ENCODE measurements at places on chromosomes 1 and 21. TPM values are rescaled to one million over a fixed set of nuclear protein-coding genes. Genes with fewer than 3 reads are reported as not detected.

Gene ACTA1
- total RNA-seq = not detected

Gene SPATA45
- total RNA-seq = not detected

Gene OR2L8
- total RNA-seq = not detected

Gene ABL2
- 56.0 TPM for total RNA-seq

Gene CD2
- total RNA-seq = not detected

Gene KRTAP19-3
- not detected for total RNA-seq

Gene ALG14
- total RNA-seq = 2.0 TPM

Gene SPATA46
- total RNA-seq = not detected

Gene TPM3
- 300 TPM for total RNA-seq

Gene KRTAP7-1
- not detected for total RNA-seq

Gene SPRR1A
- not detected for total RNA-seq

Gene EEIG2
- 1.8 TPM for total RNA-seq

Gene AVPR1B
- not detected for total RNA-seq

Gene ZNF683
- not detected for total RNA-seq

Gene FCRL4
- not detected for total RNA-seq

Gene ADAMTS5
- total RNA-seq = under 0.01 TPM

Gene STMN1
- total RNA-seq = 162 TPM

Gene JAM2
- 0.22 TPM for total RNA-seq

Gene FMN2
- not detected for total RNA-seq

Gene SPRR5
- total RNA-seq = not detected

Gene TSTD1
- 7.1 TPM for total RNA-seq

Gene NFIA
- total RNA-seq = 8.5 TPM

Gene LYPD8
- not detected for total RNA-seq

Gene ATP6V1G3
- not detected for total RNA-seq

Gene S100B
- total RNA-seq = 0.22 TPM

Gene SLC35A3
- total RNA-seq = 18.7 TPM

Gene ZNF691
- 4.6 TPM for total RNA-seq

Gene EPHB2
- 20.9 TPM for total RNA-seq

Gene MRAP
- not detected for total RNA-seq

Gene RGSL1
- total RNA-seq = not detected

Gene CFAP74
- not detected for total RNA-seq

Gene STIL
- 2.6 TPM for total RNA-seq

Gene GLIS1
- not detected for total RNA-seq

Gene TLCD4
- total RNA-seq = under 0.01 TPM

Gene CGN
- under 0.01 TPM for total RNA-seq

Gene PRKAA2
- 4.0 TPM for total RNA-seq

Gene NSUN4
- total RNA-seq = 12.2 TPM

Gene GPR25
- total RNA-seq = not detected

Gene ANKRD65
- total RNA-seq = under 0.01 TPM

Gene CDC20
- total RNA-seq = 27.5 TPM

Gene PALMD
- total RNA-seq = 30.3 TPM

Gene FAM177B
- not detected for total RNA-seq

Gene OR14K1
- not detected for total RNA-seq

Data from lung microvascular endothelial cell (primary cell).